Fibroblast of skin of right biceps (primary cell): ENCODE measurements at places on chromosomes 3 and 15.

GRCh38 chr3:100354850-100355249 is 20.3 kb downstream of the NIT2 start:
- DNase-seq = no peak

GRCh38 chr15:70147778-70148177 is 50.1 kb upstream of the TLE3 start:
- DNase-seq = no peak

DNA sequence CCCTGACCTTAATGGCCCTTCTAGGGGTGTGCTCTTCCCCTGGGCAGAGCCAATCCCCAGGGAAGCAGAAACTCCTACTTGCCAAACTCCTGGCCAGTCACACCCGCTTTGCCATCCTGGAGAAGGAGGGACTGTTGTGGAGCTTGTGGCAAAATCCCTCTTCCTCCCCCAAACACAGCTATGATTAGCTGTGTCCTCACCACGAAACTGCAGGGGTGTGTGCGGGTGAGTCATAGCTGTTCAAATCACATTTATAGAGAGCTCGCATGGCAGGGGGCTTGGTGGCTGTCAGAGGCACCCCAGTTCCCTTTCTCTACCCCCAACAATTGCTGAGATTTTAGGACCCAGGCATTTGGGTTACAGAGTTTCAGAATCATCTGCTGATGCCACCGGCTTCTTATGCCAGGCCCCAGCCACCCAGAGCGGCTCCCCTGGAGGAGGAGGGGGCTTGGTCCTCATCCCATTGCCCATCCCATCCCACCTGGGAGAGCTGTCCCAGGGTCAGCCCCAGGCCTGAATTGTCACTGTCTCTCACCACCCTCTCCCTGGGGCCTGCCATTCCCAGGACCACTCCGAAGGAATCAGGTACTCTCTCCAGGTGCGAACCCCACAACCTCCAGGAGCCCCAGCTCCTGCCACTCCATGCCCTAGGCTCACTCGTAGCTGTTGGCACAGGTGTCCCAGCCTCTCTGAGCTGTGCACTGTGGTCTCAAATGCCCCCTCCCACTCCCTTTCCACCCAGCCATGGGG is 28.8 kb upstream of the MAGEF1 start:
- peak; percentile 81 for DNase-seq

GRCh38 chr15:68149059-68149458 is 56.1 kb downstream of the CALML4 start:
- DNase-seq = peak; percentile 76

GRCh38 chr3:55160241-55160983 is 232.6 kb upstream of the LRTM1 start:
- DNase-seq = peak; percentile 100

- DNase-seq = no peak
These were observed 177.0 kb downstream of the MAGI1 start for GRCh38 chr3:65861718-65862117.

DNA sequence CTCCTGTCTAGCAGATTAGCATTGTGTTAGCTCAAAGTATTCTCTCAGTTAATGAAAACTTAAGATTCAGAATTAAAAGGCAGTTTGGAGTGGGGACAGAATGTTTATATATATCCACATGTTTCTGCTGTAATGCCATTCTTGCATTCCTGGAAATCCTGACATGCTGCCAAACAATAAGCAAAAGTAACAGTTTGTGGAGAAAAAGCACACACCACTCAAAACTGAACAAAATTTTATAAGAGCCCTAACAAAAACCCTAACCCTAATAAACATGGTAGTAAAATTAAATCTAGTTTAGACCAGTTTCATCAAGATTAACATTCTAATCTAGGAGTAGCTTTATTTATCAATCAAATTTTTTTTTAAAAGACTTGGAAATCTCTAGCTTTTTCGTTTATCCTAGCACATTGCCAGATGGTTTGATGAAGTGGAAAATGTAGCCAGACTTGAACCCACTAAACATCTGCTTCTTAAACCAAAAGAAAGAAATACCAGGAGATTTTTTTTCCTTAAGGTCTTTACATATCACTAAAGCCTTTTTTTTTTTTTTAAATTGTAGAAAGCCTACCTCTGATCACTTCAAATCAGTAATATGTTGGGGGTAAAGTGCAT is 3.7 kb downstream of the TCAIM start:
- DNase-seq = peak; percentile 74

- DNase-seq = peak; percentile 74
These were observed 24.1 kb downstream of the ZNF80 start for GRCh38 chr3:114213292-114213626.

DNA sequence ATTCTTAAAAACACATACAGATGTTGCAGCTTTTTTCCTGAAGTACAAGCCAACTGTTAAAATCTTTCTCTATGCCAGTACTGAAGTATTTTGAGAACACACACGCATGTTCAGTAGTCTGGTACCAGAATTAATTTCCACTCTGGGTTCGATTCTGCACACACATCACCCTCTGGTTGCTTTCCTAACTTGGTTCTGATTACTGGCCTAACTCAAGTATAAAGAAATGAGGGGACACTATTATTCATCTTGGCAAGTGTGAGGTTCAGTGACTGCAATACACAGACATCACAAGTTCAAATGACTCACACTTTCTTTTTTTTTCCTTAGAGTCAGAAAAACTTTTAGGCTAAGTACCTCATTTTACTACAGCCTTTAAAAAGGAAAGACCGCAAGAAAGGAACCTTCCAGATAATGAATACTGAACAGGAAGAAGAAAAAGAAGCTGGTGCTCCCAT is 37.4 kb upstream of the LDHAL6B start:
- DNase-seq = peak; percentile 78

- DNase-seq = peak; percentile 88
These were observed 16.9 kb downstream of the POPDC2 start for GRCh38 chr3:119643528-119643927.

DNA sequence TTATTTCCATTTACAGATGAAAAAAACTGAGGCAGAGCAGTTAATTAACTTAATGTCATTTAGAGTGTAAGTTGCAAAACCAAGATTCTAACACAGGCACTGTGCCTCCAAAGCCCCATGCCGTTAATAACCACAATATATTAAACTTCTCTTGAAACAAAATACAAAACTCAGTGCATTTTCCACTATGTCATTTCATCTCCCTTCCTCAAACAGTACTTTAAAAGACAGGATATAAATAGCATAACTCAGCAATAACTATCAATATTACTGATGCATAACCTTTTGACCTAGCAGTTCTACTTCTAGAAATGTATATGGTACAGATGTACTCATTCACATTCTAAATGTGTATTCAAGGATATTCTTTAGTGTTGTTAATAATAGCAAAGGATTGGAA is 5.1 kb upstream of the TASOR start:
- no peak for DNase-seq

DNA sequence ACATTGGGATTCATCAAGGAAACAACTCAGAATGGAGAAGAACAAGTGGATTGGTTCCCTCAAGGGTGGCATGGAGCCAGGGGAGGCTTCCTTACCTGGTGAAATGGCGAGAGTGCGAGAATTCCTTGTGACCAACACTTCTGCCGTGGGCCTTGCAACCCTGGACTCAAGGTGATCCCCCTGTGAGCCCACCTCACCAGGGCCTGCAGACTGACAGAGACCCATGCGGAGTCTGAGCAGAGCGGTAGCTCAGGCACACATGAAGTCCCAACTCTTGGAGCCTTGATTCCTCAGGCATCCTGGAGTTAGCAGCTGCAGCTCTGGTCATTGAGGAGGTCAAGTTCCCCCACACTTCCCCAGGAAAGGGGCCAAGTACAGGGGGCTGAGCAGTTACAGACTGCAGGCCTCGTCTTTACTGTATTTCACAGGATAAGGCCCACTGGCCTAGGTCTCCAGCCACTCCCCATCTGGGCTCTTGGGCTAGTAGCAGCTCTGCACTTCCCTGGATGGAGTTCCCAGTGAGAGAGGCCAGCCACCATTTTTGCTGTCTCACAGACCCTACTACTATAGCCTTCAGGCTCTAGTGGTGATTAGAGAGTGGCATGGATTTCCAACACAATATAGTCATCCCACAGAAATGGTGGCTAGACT is 269.5 kb upstream of the DCBLD2 start:
- DNase-seq = no peak

- peak; percentile 40 for DNase-seq
These were observed 19.3 kb upstream of the SLTM start for GRCh38 chr15:58952751-58953150.

- no peak for DNase-seq
These were observed 166.6 kb downstream of the TPRG1 start for GRCh38 chr3:189338366-189338765.

GRCh38 chr3:182276512-182276911 is 516.8 kb upstream of the ATP11B start:
- DNase-seq = no peak

GRCh38 chr15:63811942-63812550 is 21.7 kb downstream of the HERC1 start:
- DNase-seq = no peak
